Stimulated activated CD8-positive, alpha-beta memory T cell treated with anti-CD3 and anti-CD28 coated beads, Interleukin-4, amount 100 ng/mL, for 4 hours (primary cell): ENCODE measurements at places on chromosomes 16 and 17.

DNA sequence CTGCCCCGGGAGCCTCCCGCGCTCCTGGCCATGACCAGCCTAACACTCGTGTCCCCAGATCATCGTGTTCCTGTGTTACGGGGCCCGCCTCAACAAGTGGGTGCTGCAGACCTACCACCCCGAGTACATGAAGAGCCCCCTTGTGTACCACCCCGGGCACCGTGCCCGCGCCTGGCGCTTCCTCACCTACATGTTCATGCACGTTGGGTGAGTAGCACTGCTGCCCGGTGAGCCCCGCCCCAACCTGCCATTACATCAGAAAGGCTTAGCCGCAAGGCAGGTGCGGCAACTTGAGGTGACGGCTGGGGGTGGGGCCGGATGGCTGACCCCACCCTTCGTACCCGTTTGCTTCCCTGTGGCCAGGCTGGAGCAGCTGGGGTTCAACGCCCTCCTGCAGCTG, 1.4 kb downstream of the RHBDL1 start:
- no peak for DNase-seq

GRCh38 chr17:4607773-4608187, 23.5 kb downstream of the SMTNL2 start:
- DNase-seq = no peak

GRCh38 chr16:26118575-26118974, 426.8 kb downstream of the HS3ST4 start:
- DNase-seq = no peak

GRCh38 chr17:82126556-82127314, 28.7 kb upstream of the FASN start:
- DNase-seq = peak; percentile 31

- no peak for DNase-seq
These were observed 76.3 kb downstream of the MGAT5B start for GRCh38 chr17:76944477-76944876.

- no peak for DNase-seq
These were observed 31.4 kb upstream of the MED9 start for GRCh38 chr17:17445296-17445924.

- no peak for DNase-seq
These were observed 3.7 kb upstream of the HCRT start for GRCh38 chr17:42188749-42189650.

GRCh38 chr16:24729951-24730815, 732 bp downstream of the TNRC6A start:
- no peak for DNase-seq

- no peak for DNase-seq
These were observed 1.4 kb upstream of the CYB561 start for GRCh38 chr17:63447471-63448009.

DNA sequence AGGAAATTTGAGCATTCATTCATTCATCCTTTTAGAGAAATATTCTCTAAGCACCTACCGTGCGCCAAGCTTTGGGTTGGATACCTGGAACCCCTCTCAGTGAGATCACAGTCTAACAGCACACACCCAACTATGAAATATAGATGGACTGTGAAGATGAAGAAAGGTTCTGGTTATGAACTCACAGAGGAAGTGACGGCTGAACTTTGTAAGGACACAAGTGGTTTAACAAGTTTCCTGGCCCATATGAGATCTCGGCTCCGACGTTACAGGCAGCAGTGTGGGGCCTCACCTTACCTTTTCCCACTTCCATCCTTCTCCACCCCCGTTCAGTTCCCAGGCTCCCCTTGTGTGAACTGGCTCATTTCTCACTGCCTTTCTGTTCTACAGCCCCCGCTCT, 406.2 kb downstream of the MAF start:
- DNase-seq = no peak

DNA sequence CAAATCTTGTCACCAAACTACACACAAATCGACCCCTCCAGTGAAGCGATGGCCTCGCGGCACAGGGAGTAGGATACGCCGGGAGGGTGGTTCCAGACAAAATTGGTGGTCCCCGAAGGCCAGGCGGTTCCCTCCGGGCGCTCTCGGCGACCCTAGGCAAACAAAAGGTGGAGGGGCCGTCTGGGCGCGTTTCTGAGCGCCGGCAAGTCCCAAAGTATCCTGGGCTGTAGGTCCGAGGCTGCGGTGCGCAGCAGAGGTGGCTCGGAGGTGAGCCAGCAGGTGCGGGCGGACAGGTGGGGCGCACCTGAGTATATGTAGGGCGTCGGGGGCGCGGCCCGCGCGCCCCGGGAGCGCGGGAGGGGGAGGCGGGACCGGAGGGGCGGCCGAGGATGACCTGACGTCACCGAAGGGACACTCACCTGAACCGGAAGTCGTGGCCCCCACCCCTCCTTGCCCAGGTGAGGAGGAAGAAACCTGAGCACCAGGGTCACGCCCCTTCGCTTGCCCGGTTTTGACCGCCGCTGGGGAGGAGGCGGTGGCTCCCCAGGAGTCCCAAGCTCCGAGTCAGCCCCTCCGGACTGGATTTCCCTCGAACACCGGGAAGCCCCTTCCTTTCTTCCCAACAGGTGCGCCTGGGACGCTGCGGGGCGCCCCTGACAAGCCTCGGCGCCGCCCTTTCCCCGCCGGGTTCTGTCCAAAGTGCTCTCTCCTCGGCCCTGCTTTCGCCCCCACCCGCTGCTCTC, at the start of gene CLDN7:
Gene CLDN7, minus strand, starts transcription at position 287 of the 743 bp plus-strand sequence. CDS start 435 bp downstream, outside the sequence.
- no peak for DNase-seq

- peak; percentile 70 for DNase-seq
These were observed 30.3 kb downstream of the PIK3R5 start for GRCh38 chr17:8935191-8935590.

DNA sequence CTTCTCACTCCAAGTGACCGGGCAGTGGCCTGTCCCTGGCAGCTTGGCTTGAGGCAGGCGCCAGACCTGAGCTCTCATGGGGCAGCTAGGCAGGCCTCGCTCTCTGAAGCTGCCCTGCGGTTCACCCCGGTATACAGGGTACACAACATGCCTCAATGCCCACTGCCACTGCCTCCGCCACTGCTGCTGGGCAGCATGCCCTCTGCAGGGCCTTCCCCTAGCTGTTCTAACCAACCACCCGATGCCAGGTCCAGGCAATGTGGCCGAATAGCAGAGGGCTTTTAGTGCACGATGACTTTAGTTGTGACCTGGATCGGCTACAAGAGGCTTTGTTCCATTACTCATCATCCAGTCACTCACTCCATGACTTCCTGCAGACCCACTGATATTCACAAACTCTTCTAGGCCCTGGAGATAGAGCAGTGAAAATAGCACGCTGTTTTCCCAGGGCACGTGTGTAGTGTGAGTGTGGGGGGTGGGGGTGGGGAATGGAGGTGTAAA, 19.7 kb downstream of the CDC42EP4 start:
- DNase-seq = no peak

- no peak for DNase-seq
These were observed 78.6 kb upstream of the ZFHX3 start for GRCh38 chr16:73126525-73126853.

GRCh38 chr16:14014284-14014625, 56.9 kb upstream of the MRTFB start:
- DNase-seq = no peak

DNA sequence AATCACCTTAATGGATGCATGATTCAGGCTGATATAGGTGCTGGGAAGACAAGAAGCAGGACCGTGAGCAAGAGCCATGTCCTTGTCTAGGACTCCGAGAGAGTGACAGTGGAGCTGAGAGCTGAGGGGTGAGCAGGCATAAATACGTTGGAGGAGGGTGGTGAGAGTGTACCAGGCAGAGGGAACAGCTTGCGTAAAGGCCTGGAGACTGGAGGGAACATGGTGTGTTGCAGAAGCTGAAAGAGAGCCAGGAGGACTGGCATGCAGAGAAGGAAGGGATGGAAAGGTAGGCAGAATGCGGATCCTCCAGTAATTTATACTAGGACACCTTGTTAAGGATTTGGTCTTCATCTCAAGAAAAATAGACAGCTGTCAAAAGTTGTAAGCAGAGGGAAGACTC, 653.2 kb downstream of the HS3ST4 start:
- no peak for DNase-seq

DNA sequence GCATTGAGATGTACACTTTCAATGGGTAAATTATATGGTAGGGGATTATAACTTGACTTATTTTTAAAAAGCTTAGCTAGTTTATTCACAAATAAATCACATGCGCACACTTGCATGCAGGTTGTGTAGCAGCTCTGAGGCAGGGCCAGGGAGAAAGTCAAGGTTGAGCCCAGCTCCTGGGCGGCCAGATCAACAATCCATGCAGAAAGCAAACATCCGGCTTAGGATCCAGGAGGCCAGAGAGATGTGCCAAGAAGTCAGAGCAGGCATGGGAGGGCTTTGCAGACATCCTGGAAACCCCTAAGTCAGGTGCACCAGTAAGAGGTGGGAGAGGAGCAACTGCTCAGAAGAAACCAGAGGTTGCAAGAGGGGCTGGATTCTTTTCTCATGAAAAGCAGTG, 186.5 kb downstream of the AXIN2 start:
- DNase-seq = no peak

GRCh38 chr16:879986-880385, 79.5 kb upstream of the GNG13 start:
- no peak for DNase-seq

DNA sequence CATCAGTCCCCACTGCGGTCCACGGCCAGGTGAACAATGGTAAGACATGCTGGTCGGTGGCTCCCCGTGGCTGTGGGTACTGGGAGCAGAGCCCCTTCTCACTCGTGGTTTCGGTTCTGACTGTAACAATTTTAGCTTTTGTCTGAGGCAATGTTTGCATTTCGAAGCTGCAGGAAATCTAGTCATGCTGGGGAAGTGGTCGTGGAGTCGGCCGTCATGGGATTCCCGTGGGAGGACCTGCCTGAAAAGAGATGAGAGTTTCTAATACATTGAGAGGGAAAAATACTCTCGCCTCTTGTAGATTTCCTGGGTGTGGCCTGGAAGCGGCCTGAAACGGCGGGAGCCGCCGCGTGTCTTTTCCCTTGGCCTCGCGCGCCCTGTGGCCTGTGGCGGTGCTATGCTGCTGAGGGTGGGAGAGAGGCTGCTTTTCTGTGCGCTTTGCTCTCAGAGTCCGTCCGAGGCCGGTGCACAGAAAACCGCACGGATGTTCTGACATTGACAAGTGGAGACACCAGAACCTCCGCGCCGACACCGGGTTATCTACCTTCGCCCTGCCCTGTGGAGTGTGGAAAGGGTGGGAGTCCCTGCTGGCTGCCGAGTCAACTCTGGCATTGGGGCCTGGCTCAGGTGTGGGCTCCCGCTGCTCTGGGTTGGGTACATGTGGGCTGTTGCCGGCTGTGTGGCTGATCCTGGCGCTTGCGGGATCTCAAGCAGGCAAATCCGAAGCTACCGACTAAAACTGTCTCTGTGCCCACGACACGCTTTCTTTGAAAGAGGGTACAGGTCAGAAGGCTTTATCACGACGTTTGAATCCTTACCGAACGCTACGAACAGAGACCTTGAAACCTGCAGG, 60.8 kb downstream of the WDR45B start:
- DNase-seq = no peak

- no peak for DNase-seq
These were observed 43.1 kb upstream of the GSG1L start for GRCh38 chr16:28106467-28107215.

DNA sequence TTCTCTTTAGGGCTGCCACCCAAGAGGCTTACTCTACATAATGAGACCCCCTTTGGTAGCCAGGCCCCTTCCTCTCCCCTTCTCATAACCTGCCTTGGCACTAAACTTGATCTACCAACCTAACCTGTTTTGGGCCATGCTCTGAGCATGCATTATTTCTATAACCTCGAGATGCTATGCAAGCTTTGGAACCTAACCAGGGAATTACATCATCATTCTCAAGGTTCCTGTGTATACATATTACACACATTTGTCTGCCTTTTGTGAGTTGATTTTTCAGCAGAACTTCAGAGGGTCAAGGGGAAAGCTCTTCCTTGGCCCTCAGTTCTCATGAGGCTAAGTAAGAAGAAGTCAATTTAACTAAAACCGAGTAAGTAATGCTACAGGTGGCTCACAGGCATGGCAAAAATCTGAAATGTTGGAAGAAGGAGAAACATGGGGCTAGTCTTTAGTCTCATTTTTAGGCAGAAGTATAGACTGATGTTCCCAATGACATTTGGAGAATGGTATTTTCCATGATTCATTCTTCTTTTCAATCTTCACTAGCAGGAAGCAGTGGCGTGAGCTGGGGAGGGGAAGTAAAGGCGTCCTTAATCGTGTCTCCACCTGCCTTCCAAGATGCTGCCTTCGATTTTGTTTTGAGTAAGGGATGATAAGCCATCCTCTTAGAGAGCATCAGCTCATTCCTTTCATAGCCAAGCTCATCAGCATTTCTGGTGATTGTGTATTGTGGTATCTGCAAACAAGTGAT, 308.4 kb downstream of the ABCC12 start:
- DNase-seq = no peak

DNA sequence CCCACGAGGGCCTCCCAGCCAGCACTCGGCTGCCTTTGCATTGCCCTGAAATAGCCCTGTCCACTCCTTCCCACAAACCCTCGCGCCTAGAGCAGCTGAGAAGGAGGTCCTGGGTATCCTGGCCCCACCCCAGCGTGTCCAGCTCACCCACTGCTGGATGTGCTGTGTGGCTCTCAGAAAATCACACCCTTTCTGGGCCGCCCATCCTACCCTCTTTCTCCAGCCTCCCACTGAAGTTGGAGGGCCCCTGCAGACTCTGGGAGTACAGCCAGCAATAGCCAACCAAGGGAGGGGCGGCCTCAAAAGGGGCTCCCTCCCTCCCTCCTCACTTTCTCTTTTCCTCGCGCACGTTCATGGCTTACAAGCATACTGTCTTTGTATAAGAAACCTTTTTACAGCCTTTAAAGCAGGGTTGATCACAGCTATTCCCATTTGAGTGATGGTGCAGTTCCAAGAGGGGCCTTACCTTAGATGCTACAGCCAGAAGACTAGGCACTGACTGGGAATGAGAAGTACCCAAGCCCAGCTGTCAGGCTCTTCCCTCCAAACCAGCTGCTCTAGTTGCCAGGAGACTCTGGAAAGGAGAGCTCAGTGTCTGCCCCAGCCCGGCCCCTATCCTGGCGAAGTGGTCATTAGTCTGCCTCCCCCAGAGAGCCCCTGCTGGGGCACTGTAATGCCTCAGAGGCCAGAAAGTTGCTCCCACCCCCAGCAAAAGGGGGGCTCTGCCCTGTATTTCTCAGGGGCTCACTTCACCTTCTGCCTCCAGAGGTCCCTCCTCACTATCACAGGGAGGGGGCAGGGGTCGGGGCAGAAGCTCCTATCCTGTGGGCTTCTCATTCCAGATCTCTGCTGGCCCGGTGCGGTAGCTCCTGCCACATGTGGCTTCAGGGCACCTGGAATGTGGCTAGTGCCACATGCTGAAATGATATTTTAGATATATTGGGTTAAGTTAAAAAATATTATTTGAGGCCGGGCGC, 38.1 kb downstream of the DCAKD start:
- DNase-seq = no peak
